ENCODE measurements at places on chromosomes 5 and 9. TPM values are rescaled to one million over a fixed set of nuclear protein-coding genes. Genes with fewer than 3 reads are reported as not detected.

DNA sequence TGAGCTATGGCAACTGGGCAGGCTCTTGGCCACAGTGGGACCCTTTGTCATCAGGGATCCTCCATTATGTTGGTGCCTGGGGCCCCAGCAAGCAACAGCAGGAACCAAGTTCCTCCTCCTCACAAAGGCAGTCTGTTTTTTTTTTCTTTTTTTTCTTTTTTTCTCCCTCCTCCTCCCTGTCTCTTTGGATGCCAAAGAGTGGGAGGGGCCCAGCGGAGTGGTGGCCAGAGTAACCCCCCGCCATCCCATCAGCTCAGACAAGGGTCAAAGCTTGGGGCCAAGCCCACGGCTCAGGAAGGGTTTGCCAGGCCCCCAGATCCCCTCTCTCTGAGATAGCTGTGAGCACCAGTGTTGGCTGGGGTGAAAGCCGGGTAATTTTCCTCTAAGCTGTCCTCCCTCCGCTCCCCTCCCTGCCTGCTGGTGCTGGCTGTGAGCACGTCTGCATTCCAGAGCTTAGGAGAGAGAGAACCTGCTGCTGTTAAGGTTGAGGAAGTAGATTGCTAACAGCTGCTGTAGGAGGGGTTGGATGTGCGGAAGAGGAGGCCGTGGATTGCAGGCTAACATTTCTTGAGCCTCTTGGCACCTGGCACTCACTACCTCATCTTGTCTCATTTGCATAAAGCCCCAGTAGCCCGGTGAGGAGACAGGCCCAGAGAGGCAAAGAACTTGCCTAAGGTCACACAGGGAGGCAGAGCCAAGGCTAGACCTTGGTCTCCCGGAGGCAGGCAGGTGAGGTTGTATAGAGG lies 21.2 kb downstream of the GSN start:
- DNase-seq: peak; percentile 20

LCNL1 gene
- 0.48 TPM for total RNA-seq

DNA sequence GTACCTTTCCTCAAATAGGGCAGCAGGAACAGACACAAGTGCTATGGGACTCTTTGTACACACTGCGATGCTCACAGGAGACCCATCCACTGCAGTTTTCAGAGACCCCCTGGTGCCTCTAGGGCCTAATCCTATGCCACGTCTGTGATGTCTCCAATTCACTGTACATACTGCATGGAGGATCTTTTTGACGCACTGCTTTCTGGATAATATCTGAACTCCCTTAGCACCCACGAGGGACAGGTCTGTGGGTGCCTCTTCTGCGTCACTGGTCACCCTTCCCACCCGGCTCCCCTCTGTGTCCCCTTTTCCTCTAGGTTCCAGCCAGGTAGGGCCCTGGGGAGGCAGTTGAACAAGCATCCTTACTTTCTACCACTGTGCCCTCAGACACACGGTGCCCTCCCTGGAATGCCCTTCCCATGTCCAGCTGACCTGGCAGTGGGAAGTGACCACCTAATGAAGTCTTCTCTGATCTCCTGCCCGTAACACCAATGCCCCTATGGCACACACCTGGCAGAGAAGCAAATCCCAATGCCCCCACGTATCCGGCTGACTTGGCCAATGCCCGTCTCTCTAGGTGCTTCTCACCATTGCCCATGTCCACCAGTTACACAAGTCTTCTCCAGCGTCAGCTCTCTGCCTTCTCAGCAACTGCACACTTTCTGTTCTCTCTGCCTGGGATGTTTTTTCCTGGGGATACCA lies 41.5 kb downstream of the FOXI1 start:
- no peak for DNase-seq

DNA sequence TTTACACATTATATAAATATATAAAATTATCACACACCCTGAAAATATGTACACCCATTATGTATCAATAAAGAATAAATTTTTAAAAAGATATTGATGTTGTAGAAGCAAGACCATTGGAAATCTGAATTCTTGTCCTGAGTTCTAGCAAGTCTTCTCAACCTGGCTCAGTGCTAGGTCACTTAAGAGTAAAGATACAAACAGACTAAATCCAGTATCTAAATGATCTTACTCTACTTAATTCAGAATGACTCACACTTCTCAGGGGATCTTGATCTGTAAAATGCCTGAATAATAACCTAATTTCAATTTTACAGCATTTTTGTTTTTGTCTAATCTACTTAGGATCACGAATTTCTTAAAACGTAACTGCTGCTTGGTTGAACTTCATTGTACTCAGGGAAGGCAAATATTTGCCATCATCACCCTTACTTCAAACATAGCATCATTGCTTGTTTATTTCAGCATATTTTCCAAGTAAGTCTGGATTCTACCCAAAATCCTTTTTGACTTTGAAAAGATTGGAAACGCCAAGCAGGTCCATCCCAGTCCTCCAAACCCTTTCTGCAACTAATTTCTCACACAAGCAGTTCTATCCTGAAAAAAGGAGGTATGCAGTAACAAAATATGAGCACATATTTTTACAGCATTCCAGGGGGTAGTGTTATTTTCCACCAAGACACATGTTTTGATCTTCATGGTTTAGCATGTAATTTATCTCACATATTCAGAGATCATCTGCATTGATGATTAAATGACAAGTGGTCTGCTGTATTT lies 582.6 kb downstream of the PSAT1 start:
- no peak for DNase-seq

SLC35A4 gene
- total RNA-seq: 80.8 TPM

DNA sequence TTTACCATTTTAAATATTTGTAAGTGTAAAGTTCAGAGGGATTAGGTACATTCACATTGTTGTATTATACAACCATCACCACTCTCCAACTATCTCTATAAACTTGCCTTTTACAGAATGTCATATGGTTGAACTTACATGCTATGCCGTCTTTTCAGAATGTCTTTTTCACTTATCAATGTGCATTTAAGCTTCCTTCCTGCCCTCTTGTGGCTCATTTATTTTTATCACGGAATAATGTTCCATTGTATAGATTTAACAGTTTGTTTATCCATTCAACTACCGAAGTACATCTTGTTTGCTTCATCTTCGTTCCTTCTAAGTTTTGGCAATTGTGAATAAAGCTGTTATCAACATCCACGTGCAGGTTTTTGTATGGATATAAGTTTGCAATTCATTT lies 133.3 kb upstream of the C6 start:
- no peak for DNase-seq

- no peak for DNase-seq
Observed at GRCh38 chr5:147223343-147223742, 11.5 kb upstream of the STK32A start.

DNA sequence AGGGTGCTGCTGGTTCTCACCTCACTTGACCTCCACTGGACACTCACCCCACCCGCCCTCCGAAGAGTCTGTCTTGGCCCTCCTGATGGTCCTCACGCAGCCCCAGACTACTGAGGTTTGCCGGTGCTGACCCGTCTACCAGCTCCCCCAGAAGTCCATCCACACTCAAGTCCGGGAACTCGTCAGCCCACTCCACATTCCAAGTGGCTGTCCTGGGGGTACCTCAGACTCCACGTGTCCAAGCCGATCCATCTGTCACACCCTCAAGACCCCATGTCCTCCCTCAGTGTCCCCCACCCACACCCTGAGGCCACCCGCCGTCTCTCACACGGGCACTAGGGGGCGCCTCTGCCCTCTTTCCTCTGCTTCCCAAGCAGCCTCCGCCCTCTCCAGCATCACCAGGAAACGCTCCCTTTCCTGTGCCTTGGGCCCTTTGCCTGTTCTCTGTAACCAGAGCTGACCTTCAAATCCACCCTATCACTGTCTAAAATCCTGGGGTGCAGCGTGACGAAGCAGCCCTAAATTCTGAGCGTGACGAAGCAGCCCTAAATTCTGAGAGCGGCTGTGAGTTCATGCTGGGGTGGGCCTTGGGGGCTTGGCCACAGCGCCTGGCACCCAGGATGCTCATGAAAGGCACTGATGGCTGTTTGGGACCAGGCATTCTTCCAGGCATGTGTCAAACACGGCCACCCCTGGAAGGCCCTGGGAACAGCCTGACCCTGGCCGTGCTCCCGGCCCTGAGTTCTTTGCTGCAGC lies 95.7 kb downstream of the KCNT1 start:
- DNase-seq: peak; percentile 54

DNA sequence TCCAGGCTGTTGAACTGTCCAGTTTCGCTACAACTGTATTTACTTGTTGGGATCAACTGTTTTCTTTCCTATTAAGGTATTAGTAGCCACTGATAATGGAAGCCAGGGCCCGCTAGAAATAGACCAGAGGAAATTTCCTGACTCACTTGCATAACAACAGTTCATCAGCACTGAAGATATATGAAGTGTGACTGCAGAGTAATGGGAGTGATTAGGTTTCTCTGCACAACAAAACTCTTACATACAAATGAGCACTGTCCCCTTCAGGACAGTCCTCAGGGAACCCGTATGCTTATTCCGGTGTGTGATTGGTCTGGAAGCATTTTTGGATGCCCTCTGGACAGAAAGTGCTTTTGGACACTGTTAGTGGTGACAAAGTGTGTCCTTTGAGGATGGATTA lies 55.3 kb downstream of the LIX1 start:
- no peak for DNase-seq

- no peak for DNase-seq
Observed at GRCh38 chr5:32522429-32523143, 62.8 kb upstream of the SUB1 start.
